Renal pelvis (tissue), 12 donors: ENCODE measurements at places on chromosomes 11 and 22.

DNA sequence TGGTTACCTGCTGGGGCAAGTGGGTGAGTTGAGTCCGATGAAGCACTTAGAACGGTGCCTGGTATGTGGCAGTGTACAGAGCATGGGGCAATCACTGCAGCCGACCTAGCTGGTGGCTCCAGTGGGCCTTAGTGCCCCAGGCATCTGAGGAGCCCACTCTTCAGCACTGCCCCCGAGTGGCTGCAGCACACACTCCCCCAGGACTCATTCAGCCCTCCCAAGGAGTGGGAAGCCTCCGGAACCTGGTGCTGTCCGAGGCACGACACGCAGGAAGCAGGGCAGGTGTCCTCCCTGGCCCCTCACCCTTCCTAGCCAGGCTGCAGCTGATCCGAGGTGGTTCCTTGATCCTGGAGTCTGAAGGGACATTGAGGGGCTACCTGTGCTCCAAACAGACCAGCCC lies 42.4 kb upstream of the PRODH start:
- no peak for DNase-seq

DNA sequence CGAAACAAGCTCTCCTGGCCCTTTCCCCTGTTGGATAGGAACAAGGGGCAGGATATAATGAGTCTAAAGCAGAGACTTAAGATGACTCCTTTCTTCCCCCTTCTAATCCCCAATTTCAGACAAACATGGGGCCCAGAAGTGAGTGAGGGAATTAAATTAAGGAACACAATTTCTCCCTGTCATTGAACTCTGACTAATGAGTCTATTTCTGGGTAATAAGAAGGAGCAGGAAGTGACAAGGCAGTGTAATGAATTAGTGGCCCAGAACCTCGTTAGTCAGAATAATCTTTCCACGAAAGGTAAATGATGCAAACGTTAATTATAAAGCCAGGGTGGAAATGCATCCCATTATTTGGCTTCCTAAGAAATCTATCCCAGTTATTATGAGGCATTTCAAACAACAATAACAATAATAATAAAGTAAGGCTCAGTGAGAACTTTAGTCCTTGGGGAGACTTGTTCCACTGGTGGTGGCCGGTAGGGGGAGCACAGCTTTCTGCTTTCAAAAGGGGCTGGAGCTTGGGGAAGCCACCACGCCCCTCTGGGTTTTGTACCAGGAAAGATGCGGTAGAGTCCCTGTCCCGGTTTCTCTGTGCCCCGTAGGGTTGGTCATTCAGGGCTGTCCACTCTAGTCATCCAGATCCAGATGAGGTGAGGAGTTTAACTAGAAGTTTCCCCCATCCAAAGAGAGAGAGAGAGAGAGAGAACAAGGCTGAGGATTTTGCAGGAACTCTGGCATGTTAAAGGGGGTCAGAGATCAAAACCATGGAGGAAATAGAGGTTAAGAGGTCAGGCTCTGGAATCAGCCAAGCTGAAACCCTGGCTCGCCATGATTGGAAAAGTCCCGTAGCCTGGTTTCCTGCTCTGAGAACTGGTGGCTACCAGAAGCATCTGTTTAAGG lies 298.3 kb downstream of the NTM start:
- no peak for DNase-seq

DNA sequence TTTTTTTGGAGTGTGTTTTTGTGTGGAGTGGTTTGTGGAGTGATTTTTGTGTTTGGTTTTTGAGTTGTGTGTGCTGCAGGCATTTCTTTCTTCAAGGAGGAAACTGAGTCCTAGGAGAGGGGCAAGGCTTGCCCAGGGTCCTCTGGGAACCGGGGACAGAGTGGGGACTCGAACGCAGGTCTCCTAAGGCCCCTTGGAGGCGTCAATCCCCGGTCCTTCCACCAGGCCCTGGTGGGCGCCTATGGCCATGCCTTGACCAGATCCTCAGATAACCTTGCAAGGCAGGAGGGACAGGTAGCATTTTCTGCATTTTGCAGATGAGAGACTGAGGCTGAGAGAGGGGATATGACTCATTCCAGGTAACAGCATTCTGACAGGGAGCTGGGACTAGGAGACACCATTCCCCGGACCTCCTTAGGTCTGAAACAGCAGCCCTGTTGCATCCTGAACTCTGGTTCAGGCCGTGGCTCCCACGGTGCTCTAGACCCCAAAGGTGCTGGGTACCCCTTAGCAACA lies 39.1 kb downstream of the MYO7A start:
- no peak for DNase-seq

GRCh38 chr11:10392095-10393079 lies 62.7 kb upstream of the AMPD3 start:
- no peak for DNase-seq

GRCh38 chr11:68231621-68232020 lies 18.5 kb upstream of the KMT5B start:
- DNase-seq: no peak

GRCh38 chr11:128965485-128965884 lies 22.8 kb upstream of the TP53AIP1 start:
- DNase-seq: no peak

GRCh38 chr11:61588728-61589191 lies 7.9 kb upstream of the SYT7 start:
- DNase-seq: no peak

- no peak for DNase-seq
Measured at GRCh38 chr11:27452147-27452546, 20.4 kb downstream of the LGR4 start.

- DNase-seq: no peak
Measured at GRCh38 chr11:123180574-123180973, 14.5 kb downstream of the CLMP start.

GRCh38 chr11:28606930-28607329 lies 498.7 kb downstream of the METTL15 start:
- no peak for DNase-seq

DNA sequence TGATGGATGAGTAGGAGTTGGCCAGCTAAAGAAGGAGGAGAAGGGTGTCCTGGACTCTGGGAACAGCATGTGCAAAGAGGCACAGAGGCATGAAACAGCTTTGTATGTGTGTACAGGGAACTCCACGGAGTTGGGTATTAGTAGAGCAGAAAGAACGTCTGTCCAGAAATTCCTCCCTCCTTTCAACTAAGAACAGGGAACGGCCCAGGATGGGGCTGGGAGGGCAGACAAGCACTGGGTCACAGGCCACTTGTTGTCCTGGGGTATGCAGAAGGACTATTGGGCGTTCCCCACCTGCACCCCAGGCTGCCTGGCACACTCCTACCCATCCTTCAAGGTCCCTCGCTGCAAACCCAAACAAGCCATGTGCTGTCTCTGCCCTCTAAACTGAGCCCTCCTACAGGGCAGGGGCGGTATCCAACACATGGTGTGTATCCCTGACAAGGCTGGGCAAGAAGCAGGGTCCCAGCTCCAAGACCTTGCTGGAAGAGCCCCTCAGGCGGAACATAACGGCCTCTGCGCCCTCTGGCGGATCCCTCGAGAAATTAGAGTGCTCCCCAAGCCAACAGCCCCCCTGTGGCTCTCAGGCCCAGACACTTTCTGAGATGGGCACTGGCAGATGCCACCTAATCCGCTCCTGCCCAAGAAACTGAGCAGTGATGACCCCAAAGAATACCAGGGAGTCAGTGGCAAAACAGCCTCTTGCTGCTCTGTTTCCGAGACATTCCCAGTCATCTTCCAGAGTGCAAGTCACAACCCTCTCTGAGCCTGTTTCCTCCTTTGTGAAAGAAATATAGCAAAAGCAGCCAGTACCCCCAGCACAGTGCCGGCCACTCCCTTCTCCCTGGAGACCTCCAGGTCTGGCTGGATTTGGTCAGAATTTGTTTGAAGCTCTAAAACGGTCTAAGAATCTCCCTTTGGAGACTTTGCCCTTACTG lies 1.6 kb upstream of the ELFN2 start:
- DNase-seq: peak; percentile 68

GRCh38 chr22:49763138-49763537 lies 64.5 kb downstream of the BRD1 start:
- DNase-seq: no peak

- no peak for DNase-seq
Measured at GRCh38 chr11:103112364-103112763, 3.1 kb downstream of the DYNC2H1 start.
